ENCODE measurements at places on chromosomes 7 and 10.
A peak's percentile ranks its signal among the peaks of the same experiment; 100 is the strongest.

DNA sequence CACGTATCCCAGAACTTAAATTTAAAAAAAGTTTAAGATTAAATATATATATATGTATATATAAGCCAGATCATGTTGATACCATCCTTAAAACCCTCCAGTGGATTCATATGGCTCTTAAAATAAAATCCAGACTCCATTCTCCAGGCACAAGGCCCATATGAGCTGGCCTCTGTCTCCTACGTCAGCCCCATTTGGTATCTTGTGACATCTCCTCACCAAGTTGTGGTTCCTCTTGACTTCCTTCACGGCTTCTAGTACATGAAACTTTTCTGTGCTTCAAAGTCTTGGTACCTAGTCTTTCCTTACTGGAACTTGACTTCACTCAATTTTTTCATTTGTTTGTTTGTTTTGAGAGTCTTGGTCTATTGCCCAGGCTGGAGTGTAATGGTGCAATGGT is 61.3 kb downstream of the PRLHR start:
- no peak for DNase-seq

- peak; percentile 91 for DNase-seq
Measured at GRCh38 chr10:72248468-72249151, 25.1 kb upstream of the DDIT4 start.

GRCh38 chr7:151833691-151834090 is 43.2 kb downstream of the PRKAG2 start:
- DNase-seq = no peak

GRCh38 chr10:48938281-48938680 is 1.4 kb downstream of the LRRC18 start:
- DNase-seq = no peak

- DNase-seq = no peak
Measured at GRCh38 chr7:33841705-33842129, 63.6 kb upstream of the BMPER start.

Data from muscle of arm (tissue), 14 donors.